ENCODE measurements at places on chromosomes 4 and X.

- DNase-seq: no peak
Measured at GRCh38 chr4:48205107-48205506, 64.5 kb downstream of the TEC start.

GRCh38 chr4:6341696-6342095, 72.0 kb downstream of the WFS1 start:
- no peak for DNase-seq

- DNase-seq: no peak
Measured at GRCh38 chrX:71941776-71942175, 31.1 kb downstream of the NHSL2 start.

- DNase-seq: no peak
Measured at GRCh38 chrX:4315891-4316290, 602.4 kb upstream of the PRKX start.

- no peak for DNase-seq
Measured at GRCh38 chr4:156547439-156547838, 424.2 kb downstream of the PDGFC start.

DNA sequence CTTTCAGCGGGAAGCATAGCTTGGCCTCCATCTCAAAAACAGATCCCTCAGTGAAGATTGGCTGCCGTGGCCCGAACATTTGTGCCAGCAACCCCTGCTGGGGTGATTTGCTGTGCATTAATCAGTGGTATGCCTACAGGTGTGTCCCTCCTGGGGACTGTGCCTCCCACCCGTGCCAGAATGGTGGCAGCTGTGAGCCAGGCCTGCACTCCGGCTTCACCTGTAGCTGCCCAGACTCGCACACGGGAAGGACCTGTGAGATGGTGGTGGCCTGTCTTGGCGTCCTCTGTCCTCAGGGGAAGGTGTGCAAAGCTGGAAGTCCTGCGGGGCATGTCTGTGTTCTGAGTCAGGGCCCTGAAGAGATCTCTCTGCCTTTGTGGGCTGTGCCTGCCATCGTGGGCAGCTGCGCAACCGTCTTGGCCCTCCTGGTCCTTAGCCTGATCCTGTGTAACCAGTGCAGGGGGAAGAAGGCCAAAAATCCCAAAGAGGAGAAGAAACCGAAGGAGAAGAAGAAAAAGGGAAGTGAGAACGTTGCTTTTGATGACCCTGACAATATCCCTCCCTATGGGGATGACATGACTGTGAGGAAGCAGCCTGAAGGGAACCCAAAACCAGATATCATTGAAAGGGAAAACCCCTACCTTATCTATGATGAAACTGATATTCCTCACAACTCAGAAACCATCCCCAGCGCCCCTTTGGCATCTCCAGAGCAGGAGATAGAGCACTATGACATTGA, 175.4 kb downstream of the FAT4 start:
- no peak for DNase-seq

GRCh38 chr4:128310266-128310697, 22.7 kb upstream of the PGRMC2 start:
- DNase-seq: peak; percentile 77

DNA sequence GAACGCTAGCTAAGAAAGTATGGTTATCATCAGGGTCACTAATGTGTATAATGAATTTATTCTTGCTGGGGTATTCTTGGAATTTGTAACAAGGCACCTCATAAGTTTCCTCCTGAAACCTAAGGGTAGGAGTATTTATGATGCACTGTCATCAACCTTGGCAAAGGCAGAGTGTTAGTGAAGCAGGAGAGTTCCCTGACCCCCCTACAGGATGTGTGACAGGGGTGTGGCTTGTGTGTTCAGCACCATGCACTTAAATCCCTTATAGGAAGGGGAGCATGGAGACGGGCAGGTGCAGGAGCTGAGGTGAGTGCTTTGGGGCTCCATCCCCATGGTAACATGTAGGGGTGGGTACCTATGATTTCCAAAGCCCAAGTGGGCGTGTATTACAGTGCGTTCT, 237.7 kb downstream of the GALNTL6 start:
- no peak for DNase-seq

GRCh38 chrX:44876086-44876485, 3.1 kb downstream of the KDM6A start:
- DNase-seq: no peak

DNA sequence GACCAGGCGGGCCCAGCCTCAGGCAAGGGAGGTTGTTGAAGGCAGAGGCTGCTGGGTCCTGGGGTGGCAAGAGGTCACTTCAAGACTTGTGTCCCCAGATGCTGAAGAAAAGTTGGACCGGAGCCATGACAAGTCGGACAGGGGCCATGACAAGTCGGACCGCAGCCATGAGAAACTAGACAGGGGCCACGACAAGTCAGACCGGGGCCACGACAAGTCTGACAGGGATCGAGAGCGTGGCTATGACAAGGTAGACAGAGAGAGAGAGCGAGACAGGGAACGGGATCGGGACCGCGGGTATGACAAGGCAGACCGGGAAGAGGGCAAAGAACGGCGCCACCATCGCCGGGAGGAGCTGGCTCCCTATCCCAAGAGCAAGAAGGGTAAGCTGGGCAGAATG, 4.4 kb downstream of the PQBP1 start:
- no peak for DNase-seq

DNA sequence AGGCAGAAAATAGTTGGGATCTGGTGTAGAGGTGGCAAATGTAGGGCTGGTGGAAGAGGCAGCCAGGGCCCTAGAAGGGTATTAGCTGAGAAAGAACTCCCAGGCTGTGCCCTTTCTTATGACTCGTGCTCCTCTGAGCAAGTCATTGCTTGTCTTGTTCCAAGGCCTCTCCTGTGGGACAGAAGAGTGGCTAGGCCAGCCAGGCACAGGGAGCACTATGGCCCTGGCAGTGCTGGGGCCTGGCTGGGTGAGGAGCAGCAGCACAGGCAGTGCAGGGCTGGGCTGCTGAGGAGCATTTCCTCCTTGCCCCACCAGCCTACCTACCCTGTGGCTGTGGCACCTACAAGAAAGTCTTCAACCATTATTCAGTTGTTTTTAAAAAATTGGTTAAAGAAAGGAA, 298.5 kb upstream of the NR3C2 start:
- DNase-seq: no peak

DNA sequence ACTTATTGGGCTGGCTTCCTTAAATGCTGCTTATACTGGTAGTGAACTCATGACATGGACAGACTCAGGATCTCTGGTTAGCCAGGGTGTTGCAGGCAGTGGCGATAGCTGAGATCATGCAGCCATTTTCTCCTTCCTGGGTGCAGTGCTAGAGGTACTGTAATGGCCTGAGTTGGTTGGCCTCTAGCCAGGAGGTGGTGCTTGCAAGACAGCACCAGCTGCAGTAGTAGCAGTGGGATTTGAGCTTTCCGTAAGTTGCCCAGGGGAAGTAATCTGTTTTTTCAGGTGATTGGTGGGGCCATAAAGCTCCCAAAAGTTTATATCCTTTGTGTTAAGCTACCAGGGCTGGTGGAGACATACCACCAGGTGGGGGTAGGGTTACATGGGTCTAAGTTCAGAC, 45.1 kb upstream of the AADAT start:
- peak; percentile 45 for DNase-seq

GRCh38 chrX:41538707-41539106, 91.6 kb downstream of the NYX start:
- no peak for DNase-seq

DNA sequence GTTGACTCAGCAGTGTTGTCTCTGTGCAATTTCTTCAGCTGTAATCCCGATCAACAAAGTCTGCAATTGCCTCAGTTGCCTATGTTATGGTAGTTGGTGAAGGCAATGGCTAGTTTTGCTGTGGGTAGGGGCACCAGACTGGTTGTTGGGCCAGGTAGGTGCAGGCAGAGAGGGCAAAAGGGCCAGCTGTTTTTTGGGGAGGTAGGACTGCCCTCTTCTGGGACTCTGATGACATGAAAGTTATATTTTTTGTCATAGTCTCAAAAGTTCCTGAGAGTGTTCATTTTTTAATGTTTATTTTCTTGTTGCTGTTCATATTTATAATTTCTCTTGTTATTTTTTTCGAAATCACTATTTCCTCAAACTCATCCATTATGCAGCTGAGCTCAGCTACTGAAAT, 25.1 kb downstream of the DCAF12L2 start:
- DNase-seq: no peak

DNA sequence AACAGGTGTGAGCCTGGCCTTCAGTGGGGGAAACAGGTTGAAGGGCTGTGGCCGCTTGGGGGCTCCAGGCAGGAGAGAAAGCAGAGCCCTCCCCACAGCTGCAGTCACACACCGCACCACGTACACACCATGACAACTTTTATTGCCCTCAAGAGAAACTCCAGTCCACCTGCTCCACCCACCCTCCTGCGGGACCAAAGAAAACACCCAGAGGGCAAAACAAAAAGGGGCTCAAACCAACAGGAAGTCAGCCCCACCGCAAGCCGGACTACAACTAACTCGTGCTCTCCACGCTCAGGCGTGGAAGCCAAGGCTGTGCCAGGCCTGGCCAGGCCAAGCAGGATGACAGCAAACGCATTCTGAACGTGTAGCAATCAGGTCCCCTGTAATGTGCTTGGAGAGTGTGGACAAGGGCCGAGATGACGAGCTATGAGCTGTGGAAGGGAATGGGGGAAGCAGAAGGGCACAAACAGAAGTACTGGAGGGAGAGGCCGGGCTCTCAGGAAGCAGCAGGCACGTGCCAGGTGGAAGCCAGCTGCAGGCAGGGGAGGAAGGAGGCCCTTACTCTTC, 12.7 kb downstream of the SLC6A8 start:
- DNase-seq: no peak

GRCh38 chr4:186738421-186738820, 14.8 kb upstream of the FAT1 start:
- DNase-seq: no peak

GRCh38 chrX:2264179-2265030, 236.4 kb downstream of the DHRSX start:
- DNase-seq: no peak

DNA sequence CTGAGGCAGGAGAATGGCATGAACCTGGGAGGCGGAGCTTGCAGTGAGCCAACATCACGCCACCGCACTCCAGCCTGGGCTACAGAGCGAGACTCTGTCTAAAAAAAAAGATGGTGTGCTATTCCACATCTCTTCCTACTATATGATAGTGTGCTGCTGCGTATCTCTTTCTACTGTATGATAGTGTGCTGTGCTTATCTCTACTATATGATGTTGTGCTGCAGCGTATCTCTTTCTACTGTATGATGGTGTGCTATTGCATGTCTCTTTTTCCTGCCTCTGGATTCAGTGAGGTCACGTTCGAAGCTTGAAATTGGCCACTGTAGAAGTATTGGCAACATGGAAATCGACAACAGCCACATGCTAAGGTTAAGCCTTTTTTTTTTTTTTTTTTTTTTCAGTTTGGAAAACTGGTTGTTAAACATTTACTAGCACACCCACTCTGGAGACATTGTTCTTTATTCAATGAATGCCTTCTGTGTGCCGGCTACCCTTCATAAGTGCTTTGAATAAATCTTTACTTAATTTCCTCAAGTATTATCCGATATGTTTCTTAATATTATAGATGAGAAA, 31.0 kb downstream of the ARFIP1 start:
- DNase-seq: no peak

DNA sequence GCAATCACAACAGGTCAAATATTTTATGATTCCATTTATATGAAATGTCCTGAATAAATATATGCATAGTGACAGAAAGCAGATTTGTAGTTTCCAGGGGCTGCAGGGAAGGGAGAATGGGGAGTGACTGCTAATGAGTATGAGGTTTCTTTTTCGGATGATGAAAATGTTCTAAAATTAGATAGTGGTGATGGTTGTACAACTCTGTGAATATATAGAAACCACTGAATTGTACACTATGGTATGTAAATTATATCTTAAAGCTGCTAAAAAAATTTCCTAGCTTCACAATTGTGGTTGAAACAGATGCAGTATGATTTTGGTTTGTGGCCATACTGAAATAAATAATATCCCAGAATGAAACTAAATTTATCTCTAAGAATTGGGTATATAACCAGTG, 12.9 kb upstream of the IL2 start:
- no peak for DNase-seq

- DNase-seq: no peak
Measured at GRCh38 chrX:1491851-1492349, 39.2 kb upstream of the ASMTL start.

- no peak for DNase-seq
Measured at GRCh38 chrX:154437971-154438893, 1.3 kb downstream of the GDI1 start.

GRCh38 chr4:27234306-27234899, 373.8 kb downstream of the STIM2 start:
- no peak for DNase-seq

GRCh38 chr4:33628296-33628695, 2616.0 kb downstream of the ARAP2 start:
- no peak for DNase-seq

- no peak for DNase-seq
Measured at GRCh38 chr4:173490817-173491528, 39.1 kb downstream of the HAND2 start.

DNA sequence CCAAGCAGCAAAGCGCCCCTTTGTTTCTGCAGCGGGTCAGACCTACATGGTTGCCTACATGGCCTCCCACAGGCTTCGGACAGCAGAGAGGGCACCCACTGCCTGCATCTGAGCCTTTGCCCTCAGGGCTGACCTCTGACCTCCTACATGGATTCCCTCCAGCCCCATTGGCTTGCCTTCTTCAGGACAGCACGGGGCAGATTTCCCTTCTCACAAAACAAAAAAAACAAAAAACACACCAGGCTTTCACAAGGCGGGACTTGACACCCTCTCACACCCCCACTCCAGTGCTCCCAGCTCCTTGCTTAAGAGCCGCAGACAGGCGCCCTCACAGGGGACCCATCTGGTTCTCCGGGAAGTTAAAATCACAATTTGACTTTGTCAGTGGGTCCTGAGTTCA, 32.9 kb downstream of the ZFYVE28 start:
- DNase-seq: no peak

DNA sequence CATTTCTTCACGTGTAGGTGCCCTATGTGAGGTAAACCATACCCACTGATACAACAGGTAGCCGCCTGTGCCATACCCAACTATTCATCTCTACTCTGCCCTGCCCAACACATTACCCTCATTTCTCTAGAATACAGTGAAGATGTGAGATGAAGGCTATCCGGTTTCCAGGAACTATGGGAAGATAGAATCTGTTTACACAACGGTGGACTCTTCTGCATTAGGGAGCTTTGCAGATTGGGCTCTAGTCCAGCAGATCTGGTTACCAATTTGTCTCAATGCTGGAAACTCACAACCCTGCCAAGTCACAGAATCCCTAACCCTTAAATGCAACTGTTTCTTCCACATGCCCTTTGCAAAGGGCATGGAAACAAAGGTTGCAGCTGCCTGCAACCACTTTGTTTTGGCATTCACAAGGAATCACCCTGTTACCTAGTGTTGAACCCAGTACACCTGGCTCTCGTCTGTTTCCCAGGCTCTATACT, 6.4 kb upstream of the SLAIN2 start:
- no peak for DNase-seq

DNA sequence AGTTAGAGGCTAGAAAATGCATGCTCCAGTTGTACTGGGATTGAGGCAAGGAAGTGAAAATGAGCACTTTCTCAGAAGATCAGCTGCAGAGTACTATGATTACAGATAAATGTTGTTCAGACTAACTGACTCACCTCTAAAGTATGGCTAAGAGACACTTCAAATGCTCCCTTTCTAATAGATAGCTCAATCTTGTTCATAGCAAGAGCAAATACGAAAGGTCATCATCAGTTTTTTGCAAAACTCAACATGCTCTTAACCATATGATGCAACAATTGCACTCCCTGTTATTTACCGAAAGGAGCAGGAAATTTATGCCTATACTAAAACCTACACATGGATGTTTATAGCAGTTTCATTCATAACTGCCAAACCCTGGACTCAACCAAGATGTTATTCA, 838.4 kb upstream of the INTU start:
- no peak for DNase-seq

Measured in SHP77 (cell line).